ENCODE measurements at places on chromosomes 7 and 10.

DNA sequence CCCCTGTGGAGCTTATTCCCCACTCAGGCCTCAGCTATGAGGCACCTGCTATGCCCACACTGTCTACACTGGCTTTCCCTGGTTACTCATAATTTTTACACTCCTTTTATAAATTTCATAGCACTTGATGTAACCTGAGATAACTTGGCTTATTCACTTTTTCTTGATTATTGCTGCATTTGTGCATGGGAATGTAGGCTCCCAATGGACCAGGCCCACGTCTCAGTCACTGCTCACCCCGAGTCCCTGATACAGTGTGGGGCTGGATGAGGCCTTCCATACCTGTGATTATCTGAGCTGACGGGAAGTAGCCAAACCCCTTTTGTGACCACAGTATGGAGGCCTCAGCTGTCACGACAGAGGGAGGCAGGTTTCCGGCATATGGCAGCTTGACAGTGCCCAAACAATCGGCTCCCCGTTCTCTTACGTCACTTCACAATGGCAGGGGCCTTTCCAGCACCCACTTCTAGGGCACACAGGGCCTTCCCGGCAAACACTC, 645.3 kb downstream of the ACTR3B start:
- no peak for DNase-seq

- no peak for DNase-seq
Measured at GRCh38 chr7:55567571-55567970, 4.7 kb downstream of the VOPP1 start.

GRCh38 chr10:116126954-116127695, 145.9 kb downstream of the GFRA1 start:
- DNase-seq: no peak

- DNase-seq: no peak
Measured at GRCh38 chr10:21396889-21397288, 128.6 kb downstream of the SKIDA1 start.

DNA sequence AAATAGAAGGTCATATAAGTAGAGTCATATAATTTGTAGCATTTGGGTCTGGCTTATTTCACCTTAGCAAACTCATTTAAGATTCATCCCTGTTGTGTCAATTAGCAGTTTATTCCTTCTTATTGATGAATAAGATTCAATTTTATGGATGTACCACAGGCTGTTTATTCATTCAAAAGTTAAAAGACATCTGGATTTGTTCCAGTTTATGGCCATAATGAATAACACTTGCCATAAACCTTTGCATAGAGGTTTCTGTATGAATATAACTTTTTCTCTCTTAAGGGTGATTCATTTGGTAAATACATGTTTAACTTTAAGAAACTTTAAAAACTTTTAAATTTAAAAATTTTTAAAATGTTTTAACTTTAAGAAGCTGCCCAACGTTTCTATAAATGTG, 66.4 kb downstream of the CPED1 start:
- no peak for DNase-seq

DNA sequence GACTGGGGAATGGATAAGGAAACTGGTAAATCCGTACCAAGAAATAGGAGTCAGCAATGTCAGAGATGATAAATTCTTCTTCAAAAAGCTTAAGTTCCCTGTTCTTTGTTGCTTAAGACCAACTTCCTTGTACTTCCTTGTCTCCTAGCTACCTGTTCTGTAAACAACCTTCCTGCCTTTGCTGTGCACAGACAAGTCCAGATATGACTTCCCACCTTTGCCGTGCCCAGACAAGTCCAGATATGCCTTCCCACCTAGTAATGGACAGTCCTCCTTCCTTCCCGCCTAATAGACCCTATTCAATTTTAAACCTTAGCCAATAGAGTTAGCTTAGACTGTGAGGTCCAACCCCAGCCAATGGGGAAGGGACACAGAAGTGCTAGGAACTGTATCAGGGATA, 2.5 kb upstream of the ZNF33A start:
- no peak for DNase-seq

- no peak for DNase-seq
Measured at GRCh38 chr10:23419655-23420329, 19.1 kb upstream of the OTUD1 start.

- no peak for DNase-seq
Measured at GRCh38 chr7:74182453-74183090, 8.4 kb downstream of the EIF4H start.

- DNase-seq: no peak
Measured at GRCh38 chr7:28979776-28980175, 21.6 kb upstream of the TRIL start.

GRCh38 chr10:7493996-7494395, 83.2 kb upstream of the SFMBT2 start:
- no peak for DNase-seq

DNA sequence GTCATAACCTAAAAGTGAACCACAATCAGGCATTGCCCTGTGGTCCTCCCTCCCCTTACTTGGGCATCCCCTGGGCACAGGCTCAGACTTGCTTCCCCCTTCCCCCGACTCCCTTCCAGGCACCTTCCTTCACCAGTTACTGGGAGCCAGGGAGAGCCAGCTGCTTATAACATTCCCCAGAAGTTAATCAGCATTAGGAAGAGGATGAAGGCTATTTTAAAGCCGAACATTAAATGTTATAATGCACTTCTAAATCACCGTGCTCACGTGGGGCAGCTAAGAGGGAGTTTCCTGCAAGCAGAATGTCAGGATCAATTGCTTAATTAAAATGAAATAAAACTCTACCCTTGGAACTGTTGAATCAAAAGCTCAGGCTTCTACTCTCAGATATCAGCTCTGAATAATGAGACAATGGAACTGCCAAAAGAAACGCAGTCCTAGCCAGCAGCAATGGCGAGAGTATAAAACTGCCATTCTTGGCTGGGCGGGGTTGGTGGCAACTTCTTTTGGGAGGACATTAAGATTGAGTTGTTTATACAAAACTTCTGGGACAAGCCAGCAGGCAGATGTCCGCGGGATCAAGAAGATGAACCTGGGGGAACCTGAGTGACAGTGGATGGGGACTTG, 169.5 kb downstream of the FANK1 start:
- DNase-seq: no peak

DNA sequence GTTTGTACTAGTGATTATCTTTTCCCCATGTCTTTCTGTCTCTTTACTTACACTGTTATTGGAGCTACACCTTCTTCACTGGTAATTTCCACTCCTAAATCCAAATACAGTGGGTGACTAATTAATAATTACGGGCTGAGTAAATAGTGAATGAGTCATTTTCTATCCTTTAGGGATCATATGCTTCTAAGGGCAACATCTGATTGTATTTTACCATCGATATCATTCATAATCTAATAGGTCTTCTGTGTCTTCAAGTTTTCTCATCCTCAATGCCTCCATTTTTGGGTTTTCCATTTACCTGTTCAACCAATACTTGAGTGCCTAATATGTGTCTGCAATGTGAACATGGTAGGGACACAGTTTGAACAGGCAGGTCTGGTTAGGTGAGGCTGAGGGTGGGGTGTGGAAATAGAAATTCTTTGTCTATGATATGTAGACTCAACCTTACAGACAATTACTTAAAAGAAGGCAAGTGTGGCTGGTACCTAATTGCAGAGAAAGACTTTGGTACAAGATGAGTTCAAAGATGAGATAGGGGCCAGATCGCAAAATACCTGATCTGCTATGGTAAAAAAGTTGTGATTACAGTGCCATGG, 5.9 kb upstream of the DHX32 start:
- DNase-seq: no peak

- DNase-seq: no peak
Measured at GRCh38 chr10:110174816-110175215, 32.6 kb upstream of the MXI1 start.

DNA sequence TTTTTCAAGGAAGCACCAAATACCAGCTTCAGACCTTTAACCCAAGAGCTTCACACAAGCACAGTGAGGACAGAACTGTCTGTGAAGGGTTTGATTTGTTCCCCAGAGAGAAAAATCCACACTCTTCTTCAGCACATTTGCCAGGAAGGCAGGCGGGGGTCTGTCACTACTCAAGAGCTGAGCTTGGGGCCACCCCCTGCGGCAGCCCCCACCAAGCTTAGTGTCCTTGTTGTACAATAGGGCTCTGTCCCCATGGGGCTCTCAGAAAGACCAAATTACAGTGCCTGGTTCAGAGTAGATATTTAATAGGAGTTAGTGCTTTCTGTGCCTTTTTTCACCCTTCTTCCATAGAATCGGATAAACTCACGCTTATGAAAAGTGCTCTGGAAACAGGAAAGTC, 12.4 kb downstream of the ECHDC3 start:
- DNase-seq: no peak
